Central memory CD8-positive, alpha-beta T cell (primary cell): ENCODE measurements at places on chromosomes 4 and X.

DNA sequence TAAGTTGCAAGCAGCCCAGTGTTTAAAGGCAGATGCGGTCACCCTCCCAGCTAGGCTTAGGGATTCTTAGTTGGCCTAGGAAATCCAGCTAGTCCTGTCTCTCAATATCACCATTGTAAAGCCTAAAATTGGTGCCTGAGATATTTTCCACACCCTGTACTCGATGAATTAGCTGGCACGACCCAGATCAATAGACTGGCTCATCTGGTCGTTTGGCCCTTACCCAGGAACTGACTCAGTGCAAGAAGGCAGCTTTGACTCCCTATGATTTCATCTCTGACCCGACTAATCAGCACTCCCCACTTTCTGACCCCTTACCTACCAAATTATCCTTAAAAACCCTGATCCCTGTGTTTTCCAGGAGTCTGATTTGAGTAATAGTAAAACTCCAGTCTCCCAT lies 384.9 kb upstream of the SLC7A11 start:
- H3K27ac ChIP-seq = no peak overlapping the region
- H3K4me1 ChIP-seq = no peaks in the 10 kb centered on the region
- no peak for DNase-seq
- no peaks in the 10 kb centered on the region for H3K27me3 ChIP-seq
- no peaks in the 10 kb centered on the region for H3K36me3 ChIP-seq
- H3K4me3 ChIP-seq = no peak overlapping the region

- H3K4me3 ChIP-seq = no peak overlapping the region
- DNase-seq = no peak
Measured at GRCh38 chrX:82196866-82197265, 995.0 kb downstream of the SH3BGRL start.

GRCh38 chr4:3202836-3203820 lies 45.8 kb upstream of the MSANTD1 start:
- DNase-seq = no peak
- no peaks in the 10 kb centered on the region for H3K27me3 ChIP-seq
- peak overlapping the region; percentile 45 for H3K4me3 ChIP-seq
- H3K4me1 ChIP-seq = peaks cover 37% of the 10 kb centered on the region
- peak overlapping the region; percentile 87 for H3K27ac ChIP-seq

DNA sequence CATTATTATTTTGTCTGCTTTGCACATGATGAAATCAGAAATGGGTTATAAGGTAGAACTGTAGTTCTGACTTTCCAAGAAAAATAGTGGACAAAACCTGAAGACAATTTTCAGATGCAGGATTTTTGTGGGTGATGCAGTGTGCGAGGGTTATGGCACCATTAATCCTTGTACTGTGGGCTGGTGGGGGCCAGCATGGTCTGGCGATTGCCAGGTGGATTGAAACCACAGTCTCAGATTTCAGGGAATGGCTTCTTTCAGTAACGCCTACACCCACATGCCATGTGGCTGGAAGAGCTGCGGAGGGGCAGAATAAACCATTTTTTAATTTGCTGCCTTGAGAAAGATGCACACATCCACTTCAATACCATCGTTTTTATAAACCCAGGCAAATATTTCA lies 150.5 kb downstream of the ARSF start:
- DNase-seq = no peak
- H3K27me3 ChIP-seq = no peaks in the 10 kb centered on the region
- no peaks in the 10 kb centered on the region for H3K4me1 ChIP-seq
- H3K27ac ChIP-seq = no peak overlapping the region

DNA sequence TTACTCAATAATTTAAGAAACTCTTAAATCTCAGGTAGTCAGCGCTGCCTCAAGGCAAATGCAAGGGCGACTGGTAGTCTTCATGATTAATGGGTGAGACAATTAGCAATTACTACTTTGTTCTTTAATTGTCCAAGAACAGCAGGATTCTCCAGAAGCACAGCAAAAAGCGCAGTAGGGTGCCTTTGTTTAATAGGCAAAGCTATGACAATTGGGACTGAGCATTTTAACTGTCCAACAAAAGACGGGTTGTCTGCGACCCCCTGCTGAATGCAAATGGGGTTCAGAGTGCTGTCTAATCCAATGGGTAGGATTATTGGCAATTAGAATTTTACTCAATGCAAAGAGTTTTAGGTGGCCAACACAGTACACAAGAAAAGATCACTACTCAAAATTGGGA lies 286.1 kb downstream of the CHIC1 start:
- DNase-seq = no peak
- H3K36me3 ChIP-seq = no peaks in the 10 kb centered on the region
- H3K4me1 ChIP-seq = no peaks in the 10 kb centered on the region
- no peak overlapping the region for H3K27ac ChIP-seq

- no peak for DNase-seq
- H3K27me3 ChIP-seq = no peaks in the 10 kb centered on the region
- H3K27ac ChIP-seq = peak overlapping the region; percentile 3
- no peak overlapping the region for H3K4me3 ChIP-seq
Measured at GRCh38 chr4:173231916-173232315, 63.3 kb downstream of the GALNT7 start.

GRCh38 chr4:88144866-88145300 lies 13.6 kb downstream of the ABCG2 start:
- no peaks in the 10 kb centered on the region for H3K4me1 ChIP-seq
- H3K4me3 ChIP-seq = no peak overlapping the region
- no peaks in the 10 kb centered on the region for H3K27me3 ChIP-seq
- H3K36me3 ChIP-seq = no peaks in the 10 kb centered on the region

- no peaks in the 10 kb centered on the region for H3K4me1 ChIP-seq
- H3K27me3 ChIP-seq = no peaks in the 10 kb centered on the region
- peaks cover 1% of the 10 kb centered on the region for H3K36me3 ChIP-seq
- no peak overlapping the region for H3K4me3 ChIP-seq
Measured at GRCh38 chrX:148874636-148875246, 374.3 kb downstream of the AFF2 start.

GRCh38 chrX:50813843-50814661 lies at the start of gene SHROOM4:
Gene SHROOM4 (minus strand): TSS chrX:50814194. CDS start chrX:50814018, 176 bp downstream.
- no peaks in the 10 kb centered on the region for H3K4me1 ChIP-seq
- DNase-seq = no peak
- no peaks in the 10 kb centered on the region for H3K36me3 ChIP-seq
